ENCODE measurements at places on chromosomes 1 and 21.

GRCh38 chr1:113433184-113433583, 42.9 kb downstream of the MAGI3 start:
- DNase-seq, result no peak

GRCh38 chr1:92168657-92169056, 49.1 kb upstream of the C1orf146 start:
- DNase-seq, result no peak

GRCh38 chr1:152964536-152964935, 5.9 kb upstream of the SPRR4 start:
- DNase-seq, result no peak

DNA sequence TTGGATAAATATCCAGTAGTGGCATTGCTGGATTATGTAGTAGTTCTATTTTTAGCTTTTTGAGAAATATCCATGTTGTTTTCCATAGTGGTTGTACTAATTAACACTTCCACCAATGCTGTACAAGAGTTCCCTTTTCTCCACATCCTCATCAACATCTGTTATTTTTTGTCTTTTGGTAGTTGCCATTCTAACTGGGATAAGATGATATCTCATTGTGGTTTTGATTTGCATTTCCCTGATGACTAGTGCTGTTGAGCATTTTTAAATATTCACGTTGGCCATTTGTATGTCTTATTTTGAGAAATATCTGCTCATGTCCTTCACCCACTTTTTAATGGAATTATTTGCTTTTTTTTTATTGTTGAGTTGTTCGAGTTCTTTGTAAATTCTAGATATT, 183.9 kb downstream of the PTPRU start:
- DNase-seq, result no peak

GRCh38 chr21:28207436-28208173, 785.1 kb downstream of the LTN1 start:
- DNase-seq, result no peak

DNA sequence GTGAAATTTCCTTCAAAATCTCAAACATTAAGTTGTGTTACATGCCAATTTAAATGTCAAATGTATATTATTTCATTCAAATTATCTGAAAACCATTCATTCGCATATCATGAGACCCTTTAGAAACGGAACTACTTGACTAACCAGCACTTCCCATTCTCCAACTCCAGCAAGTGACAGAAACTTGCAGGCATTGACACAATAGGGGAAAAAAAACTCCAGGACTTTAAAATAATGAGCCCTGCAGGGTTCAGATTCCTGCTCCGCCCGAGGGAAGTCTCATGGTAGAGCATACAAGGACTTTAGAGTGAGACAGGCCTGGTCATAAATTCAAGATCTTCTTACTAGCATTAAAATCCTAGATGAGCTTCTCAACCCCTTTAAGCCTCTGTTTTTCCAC, 138.9 kb downstream of the NR5A2 start:
- DNase-seq, result no peak

DNA sequence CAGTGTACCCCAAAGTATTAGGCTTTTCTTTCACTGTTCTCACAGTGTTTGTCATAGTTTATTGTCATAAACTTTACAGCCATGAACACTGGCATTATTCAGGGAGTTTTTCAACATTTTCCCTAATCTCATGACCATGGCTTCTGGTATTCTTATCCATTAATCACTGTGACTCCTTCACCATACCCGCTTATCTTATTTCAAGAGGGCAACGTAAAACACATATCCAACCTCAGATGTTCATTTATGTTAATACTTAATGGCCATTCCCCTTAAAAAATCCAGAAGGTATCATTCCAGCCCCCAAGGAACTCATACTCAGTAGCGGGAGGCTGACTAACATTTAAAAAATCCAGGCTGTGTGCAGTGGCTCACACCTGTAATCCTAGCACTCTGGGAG, 78.5 kb upstream of the RGS4 start:
- no peak for DNase-seq

DNA sequence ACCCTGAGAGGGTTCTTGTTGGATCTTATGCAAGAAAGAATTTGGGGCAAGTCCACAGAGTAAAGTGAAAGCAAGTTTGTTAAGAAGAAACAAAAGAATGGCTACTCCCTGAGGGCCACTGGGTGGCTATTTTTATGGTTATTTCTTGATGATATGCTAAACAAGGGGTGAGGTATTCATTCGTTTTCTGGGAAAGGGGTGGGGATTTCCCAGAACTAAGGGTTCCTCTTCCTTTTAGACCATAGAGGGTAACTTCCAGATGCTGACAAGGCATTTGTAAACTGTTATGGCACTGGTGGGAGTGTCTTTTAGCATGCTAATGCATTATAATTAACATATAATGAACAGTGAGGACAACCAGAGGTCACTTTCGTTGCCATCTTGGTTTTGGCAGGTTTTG, 18.2 kb upstream of the IFI6 start:
- no peak for DNase-seq

DNA sequence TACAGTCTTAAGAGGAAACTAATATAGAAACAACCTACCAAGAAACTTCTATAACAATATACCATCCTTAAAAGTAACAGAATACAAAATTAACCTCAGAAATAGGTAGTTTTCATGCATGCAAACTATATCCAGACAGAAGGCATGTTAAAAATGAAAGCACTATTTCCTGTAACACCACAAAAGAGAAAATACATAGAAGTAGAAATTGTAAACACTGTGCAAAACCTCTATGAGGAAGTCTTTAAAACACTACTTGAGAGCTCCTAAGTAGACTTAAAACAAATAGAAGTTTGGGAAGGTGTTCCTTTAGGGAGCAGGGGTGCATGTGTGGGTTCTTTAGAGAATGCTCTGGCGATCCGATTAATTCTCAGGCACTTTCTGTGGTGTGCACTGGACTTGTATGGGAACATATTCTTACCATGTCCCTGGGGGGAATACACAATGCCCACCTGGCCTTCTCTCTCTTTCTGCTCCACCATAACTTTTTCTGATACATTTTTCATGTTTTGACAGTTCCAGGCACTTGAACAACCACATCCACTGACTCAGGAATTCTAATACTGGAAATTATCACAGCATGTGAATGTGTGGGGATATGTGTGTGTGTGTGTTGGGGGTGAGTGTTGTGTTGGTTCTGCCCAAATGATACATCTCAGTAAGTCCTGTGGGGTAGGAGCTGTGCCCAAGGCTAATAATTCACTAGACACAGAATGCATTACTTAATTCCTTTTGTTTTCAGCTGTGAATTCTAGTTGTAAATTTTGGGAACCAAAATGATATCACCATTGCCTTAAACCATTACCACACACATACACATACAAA, 866.3 kb upstream of the B3GALT2 start:
- DNase-seq, result no peak

GRCh38 chr1:157734321-157734720, 33.8 kb upstream of the FCRL3 start:
- no peak for DNase-seq

- DNase-seq, result no peak
These were observed 8.4 kb upstream of the KCNN3 start for GRCh38 chr1:154878371-154879037.

DNA sequence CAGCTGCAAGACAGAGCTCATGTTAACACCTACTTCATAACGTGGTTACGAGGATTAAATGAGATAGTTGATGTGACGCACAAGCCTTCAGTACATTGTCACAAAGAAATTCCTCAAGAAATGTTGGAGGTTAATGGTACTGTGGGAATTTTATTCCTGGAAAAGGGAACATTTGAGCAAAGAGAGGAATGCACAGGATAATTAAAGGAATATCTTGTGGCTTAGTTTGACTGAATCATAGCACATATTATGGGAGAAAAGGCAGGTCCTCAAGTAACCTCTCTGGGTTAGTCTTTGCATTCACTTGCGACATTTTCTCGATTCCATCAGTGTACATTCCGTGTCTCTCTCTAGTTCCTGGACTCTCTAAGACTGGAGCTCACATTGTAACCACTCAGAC, 300.2 kb upstream of the DUSP10 start:
- no peak for DNase-seq

- DNase-seq, result no peak
These were observed 302.0 kb downstream of the DUSP10 start for GRCh38 chr1:221439747-221440501.

DNA sequence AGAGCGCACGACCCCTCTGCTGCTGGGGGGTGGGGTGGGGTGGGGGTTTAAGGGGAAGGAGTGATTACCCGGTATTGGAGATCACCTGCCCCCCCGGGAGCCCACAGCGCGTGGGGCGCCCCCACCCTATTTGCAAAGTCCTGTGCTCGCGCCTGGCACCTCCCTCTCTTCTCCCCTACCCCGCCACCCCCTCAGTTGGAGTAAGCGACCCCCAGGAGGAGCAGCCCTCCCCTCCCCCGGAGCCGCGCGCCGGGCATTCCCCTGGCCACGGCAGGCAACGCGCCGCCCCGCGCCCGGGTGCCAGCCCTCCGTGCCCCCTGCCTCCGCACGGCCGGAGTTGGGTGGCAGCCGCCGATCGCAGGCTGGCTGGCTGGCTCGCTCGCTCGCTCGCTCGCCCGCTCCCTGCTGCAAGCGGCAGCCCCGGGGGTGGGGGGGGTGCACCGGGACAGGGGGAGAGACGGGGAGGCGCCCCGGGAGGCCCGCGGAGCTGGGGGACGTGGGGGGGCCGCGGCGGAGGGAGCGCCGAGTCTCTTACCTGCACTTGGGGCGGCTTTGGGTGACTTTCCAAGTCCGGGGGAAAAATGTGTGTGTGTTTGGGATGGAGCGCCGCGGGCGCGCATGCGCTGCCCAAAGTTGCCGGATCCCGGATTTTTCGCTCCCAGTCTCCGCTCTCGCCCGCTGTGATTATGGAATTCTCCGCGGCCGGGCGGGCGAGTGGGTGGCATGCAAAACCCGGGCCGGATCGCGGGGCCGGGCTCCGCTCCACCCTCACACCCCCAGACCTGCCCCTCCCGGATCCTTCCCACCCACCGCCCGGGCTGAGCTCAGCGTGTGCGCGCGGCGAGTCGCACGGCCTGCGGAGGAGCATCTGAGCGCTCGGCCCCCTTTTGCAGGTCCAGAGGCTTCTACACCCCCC, at the start of gene CASZ1:
TSS of gene CASZ1 (minus strand) at position 618 of the 916 bp plus-strand sequence. CDS start 102,757 bp downstream, outside the sequence.
- DNase-seq, result no peak

DNA sequence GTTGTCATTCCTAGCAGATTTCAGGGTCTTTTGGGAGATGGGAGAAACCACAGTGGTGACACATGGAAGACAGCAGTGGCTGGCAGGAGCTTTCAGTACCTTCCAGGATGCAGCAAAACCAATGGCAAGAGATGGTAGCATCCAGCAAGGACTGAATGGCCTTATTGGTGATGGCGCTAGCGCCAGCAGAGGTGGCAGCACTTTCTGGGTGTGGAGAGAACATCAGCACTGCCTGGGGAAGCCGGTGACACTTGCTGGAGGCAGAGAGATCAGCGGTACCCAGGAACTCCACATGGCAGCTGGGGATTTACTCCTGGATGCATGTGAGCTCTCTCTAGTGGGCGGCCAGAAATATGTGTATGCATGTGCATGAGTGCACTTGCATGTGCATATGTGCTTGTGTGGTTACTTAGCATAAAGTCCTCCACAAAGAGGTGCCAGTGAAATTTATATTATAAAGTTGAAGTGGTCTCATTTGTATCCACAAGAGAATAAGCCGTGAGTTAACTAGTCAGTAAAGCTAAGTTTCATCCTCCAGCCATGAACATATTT, 364.7 kb downstream of the LMX1A start:
- DNase-seq, result no peak

- no peak for DNase-seq
These were observed 24.8 kb upstream of the ACBD6 start for GRCh38 chr1:180527101-180527669.

DNA sequence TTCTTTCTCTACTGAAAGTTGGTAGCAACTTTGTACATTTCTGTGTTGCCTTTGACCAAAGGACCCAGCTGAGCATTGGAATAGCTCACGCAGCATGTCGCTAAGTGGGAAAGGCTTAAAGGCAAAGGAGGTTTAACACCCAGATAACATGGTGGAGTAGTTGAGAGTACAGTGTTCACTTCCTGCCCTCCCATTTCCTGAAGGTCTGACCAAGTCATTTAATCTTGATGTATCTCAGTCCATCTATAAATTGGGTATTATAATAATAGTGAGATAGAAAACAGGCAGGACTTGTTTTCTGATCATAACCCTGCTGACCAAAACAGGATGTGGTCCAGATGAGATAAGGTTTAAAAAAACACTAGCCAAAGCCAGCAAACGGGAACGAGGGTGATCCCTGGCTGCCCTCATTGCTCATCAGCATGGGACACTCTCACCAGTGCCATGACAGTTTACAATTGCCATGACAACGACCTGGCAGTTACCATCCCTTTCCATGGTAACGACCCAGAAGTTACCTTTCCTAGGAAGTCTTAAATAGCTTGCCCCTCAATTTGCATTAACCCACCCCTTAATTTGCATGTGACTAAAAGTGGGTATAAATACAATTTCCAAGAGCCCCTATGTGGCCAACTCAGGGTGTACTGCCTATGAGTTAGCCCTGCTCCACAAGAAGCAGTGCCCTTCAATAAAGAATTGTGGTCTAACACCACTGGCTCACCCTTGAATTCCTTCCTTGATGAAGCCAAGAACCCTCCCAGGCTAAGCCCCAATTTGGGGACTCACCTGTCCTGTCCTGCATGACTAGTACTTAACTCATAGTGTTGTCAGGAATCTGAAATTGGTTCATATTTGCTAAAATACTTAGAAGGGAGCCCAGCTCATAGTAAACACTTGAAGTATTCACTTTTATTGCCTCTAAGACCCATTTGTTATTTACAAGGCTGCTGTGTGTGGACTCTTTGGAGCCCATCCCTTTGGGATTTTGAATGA, 28.4 kb upstream of the FHAD1 start:
- no peak for DNase-seq

- DNase-seq, result no peak
These were observed 88.6 kb downstream of the CTH start for GRCh38 chr1:70499695-70500094.

GRCh38 chr1:61191433-61191720, 109.0 kb downstream of the NFIA start:
- no peak for DNase-seq

DNA sequence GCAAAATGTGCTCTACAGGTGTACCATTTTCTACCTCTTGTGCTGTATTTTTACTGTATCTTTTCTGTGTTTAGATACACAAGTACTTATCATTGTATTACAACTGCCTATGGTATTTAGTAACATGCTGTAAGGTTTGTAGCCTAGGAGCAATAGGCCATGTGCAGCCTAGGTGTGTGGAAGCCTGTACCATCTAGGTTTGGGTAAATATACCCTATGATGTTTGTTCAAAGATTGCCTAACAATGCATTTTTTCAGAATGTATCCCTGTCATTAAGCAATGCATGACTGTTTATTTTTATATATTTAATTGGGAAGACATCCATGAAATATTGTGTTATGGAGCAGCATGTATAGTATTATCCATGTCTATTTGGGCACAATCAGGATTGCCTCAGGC, 11.0 kb downstream of the ETV3L start:
- no peak for DNase-seq

GRCh38 chr1:96366516-96366915, 355.1 kb upstream of the PTBP2 start:
- DNase-seq, result no peak

DNA sequence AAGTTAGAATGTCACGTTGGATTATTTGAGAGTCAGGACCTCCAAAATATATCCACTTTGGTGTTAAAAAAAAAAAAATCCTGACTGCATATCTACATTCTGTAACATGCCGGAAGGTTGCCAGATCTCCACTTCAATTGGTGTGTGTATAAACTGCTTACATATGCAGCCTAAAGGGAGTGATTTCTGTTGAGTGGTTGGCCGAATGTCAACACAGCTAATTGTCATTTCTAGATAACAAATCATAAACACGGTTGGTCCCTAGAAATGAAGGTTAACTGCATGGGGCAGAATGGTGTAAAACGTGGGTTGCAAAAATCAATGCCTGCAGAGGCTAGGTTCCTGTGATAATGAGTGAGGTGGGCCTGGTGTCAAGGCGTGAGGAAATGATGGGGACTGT, 15.0 kb upstream of the ROR1 start:
- DNase-seq, result no peak
